ENCODE measurements at places on chromosomes 2 and 18.

DNA sequence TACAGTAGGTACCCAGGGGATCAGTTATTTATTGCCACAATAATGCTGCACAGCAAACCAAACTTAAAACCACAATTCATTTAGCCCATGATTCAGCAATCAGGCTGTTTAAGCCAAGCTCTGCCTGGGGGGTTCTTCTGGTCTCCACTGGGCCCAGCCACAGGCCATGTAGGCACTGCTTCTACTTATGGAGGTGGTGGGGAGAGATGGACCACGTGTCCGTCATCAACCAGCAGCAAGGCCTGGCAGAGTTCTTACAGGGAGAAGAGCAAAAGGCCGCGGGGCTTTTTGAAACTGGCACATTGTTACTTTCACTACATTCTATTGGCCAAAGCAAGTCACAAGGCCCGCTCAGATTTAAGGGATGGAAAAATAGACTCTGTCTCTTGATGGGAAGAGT is 76.3 kb upstream of the DAPL1 start:
- DNase-seq: no peak

- no peak for DNase-seq
Observed at GRCh38 chr2:231663458-231664212, 44.7 kb upstream of the PTMA start.

GRCh38 chr18:28063926-28064325 is 113.0 kb downstream of the CDH2 start:
- DNase-seq: no peak

GRCh38 chr18:5841518-5841917 is 53.8 kb downstream of the TMEM200C start:
- no peak for DNase-seq

GRCh38 chr2:168694173-168694572 is 108.3 kb upstream of the NOSTRIN start:
- no peak for DNase-seq

- DNase-seq: peak; percentile 59
Observed at GRCh38 chr2:241703032-241703604, 1.3 kb downstream of the ING5 start.

- DNase-seq: no peak
Observed at GRCh38 chr18:9984080-9984479, 70.3 kb downstream of the VAPA start.

GRCh38 chr2:101223814-101224231 is 28.9 kb upstream of the CNOT11 start:
- DNase-seq: no peak

DNA sequence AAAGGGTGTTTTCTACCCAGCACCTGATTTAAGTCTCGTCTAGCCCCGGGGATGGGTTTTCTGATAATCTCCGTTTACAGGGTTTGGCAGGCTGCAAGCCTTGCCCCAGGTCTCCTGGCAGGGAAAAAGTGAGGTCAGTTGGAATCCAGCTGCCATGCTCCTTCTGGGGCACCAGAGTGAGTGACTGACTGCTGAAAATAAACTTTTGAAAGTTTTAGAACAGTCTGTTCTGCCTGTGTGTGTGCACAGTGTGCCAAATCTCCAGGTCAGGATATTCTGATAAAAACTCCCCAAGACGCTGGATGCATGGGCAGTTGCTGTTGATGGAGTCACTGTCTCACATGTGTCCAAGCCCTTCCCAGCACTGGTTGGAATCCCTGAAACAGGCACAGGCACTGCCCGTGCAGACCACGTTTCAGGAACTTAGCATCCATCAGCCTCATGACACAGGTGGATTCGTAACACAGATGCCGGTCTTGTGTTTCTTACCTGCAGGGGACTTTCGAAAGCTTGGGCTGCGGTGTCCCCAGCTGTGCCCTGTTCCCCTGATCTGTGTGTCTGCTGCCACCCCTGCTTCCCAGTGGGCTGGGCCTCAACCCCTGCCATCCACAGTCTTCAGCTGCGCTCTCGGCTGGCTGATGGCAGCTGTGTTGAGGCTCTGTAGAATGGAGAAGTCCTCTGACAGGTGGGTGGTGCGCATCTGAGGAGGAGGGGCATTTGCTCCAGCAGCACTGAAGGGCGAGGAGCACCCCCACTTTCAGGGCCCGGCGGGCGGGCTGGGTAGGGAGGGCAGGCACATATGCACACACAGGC is 65.0 kb downstream of the SH3RF3 start:
- DNase-seq: no peak

DNA sequence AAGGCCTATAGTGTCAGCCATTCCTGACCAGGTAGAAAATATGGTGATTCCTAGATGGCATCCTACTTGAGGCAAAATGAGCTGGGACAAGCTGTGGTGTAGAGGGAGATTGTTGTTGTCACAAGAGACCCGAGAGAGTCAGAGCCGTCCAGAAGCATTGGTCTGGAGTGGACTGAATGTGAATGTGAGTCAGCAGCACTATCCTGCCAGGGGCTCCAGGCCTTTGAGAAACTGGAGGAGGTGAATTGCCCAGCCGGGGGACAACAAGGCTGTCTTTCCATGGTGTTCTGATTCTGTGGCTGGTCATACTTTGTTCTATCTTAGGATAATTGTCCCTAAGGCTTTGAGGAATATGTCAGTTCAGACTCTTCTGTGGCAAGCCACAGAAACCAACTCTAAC is 29.4 kb upstream of the EIF2AK3 start:
- DNase-seq: no peak

Measured in SK-N-SH (cell line).